ENCODE measurements at places on chromosomes 16 and 17. TPM values are rescaled to one million over a fixed set of nuclear protein-coding genes. Genes with fewer than 3 reads are reported as not detected.

The TERB1 gene
- not detected for total RNA-seq

The KRTAP4-4 gene
- not detected for total RNA-seq

The ZACN gene
- total RNA-seq = not detected

The CDK3 gene
- total RNA-seq = 2.1 TPM

The PMP22 gene
- total RNA-seq = 20.4 TPM

The COPZ2 gene
- total RNA-seq = 2.9 TPM

The TBC1D3H gene
- total RNA-seq = not detected

The ZNF319 gene
- total RNA-seq = 6.0 TPM

The ALOX15 gene
- 0.27 TPM for total RNA-seq

The HIGD1B gene
- 1.5 TPM for total RNA-seq

- peak; percentile 80 for DNase-seq
These were observed 33.3 kb downstream of the STAT5A start for GRCh38 chr17:42321555-42321954.

- DNase-seq = no peak
These were observed 58.8 kb downstream of the CLEC19A start for GRCh38 chr16:19344224-19344801.

DNA sequence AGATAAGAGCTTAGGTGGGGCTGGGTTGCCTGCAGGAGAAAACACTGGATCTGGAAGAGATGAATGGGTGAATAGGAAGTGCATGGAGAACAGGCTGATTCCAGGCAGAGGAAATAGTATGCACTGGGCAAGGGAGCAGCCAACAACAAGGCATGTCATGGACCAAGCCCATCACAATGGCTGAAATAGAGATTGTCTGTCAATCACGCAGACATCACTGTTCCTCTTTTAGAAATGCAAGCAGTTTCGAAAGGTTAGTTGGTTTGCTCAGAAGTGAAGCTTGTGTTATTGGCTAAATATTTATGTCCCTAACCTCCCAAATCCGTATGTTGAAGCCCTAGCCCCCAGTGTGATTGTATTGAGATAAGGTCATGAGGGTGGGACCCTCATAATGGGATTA lies 621.7 kb upstream of the CDH11 start:
- no peak for DNase-seq

DNA sequence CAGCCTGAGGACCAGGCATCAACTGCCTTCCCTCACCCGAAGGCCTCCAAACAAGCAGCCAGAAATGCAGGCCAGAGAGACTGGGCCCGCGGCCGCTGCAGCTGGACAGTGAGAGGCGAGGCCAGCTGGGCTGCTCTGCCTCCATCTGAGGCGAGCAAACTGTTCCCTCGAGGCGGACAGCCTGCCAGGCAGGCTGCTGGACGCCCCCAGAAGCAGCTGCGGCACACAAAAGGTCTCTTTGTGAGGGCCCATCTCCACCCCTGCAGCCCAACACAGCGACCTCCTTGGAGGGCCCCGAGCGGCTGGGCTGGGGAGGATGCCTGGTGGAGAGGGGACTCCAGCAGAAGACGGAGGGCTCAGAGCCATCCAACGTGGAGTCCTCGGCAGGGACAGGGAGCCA lies 4.7 kb downstream of the CORO7 start:
- no peak for DNase-seq

- DNase-seq = no peak
These were observed 310.5 kb upstream of the IRX5 start for GRCh38 chr16:54620197-54620596.

GRCh38 chr16:719815-720446 lies 1.0 kb upstream of the ANTKMT start:
- no peak for DNase-seq

- DNase-seq = no peak
These were observed 179.1 kb upstream of the CACNG5 start for GRCh38 chr17:66655861-66656260.

DNA sequence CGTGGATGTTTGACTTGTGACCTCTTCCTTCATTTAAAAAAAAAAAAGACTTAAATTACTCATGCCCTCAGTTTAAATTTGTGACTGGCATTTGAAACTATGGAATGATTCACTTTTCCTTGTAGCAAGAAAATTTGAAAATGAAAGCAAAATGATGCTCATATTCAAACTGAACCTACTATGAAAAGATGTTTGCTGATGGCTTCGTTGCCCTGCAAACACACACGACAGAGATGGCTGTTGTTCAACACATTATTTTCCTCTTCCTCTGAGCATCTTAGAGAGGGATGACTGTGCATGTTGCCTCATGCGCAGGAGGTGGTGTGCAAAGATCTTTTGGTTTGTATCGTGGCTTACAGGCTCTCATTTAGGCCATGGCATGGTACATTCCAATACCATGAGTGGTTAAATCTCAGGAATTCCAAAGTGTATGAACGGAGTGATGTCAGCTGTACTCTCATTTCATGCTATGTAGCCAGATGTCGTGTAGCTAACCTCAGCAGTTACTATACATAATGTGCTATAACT lies 164.5 kb downstream of the PRKCA start:
- DNase-seq = no peak

GRCh38 chr17:46046957-46047356 lies 47.9 kb downstream of the STH start:
- DNase-seq = no peak

DNA sequence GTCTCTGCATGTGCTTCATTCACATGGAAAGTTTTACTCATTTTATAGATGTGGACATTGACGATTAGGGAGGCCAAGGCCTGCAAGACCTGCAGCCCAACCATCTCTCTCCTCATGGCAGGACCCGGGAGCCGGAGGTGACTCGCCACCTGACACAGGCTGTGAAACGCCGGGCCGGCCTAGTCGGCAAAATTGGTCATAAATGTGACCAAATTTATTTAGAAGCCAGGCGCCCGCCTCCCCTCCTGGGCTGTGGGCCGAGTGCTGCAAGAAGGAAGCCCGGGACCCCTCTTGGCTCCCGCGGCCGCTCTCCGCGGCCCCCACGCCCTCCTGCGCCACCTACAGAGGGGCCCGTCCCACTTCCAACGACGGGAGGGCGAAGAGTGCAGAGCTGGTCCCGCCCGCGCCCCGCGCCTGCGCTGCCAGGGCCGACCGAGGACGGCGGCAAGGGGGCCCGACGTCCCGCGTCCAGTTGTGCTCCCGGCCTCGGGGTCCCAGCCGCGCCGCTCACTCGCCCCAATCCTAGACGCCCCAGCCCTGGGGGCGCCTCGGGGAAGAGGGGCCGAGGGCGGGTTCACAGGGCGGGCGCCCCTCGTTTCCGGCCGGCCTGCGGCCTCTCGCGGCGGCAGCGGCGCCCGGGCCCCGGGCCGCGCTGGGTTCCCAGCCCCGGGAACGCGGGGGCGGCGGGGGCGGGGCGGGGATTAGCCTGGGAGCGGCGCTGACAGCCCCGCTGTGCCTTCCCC lies 47.5 kb downstream of the WNT3 start:
- DNase-seq = peak; percentile 37

DNA sequence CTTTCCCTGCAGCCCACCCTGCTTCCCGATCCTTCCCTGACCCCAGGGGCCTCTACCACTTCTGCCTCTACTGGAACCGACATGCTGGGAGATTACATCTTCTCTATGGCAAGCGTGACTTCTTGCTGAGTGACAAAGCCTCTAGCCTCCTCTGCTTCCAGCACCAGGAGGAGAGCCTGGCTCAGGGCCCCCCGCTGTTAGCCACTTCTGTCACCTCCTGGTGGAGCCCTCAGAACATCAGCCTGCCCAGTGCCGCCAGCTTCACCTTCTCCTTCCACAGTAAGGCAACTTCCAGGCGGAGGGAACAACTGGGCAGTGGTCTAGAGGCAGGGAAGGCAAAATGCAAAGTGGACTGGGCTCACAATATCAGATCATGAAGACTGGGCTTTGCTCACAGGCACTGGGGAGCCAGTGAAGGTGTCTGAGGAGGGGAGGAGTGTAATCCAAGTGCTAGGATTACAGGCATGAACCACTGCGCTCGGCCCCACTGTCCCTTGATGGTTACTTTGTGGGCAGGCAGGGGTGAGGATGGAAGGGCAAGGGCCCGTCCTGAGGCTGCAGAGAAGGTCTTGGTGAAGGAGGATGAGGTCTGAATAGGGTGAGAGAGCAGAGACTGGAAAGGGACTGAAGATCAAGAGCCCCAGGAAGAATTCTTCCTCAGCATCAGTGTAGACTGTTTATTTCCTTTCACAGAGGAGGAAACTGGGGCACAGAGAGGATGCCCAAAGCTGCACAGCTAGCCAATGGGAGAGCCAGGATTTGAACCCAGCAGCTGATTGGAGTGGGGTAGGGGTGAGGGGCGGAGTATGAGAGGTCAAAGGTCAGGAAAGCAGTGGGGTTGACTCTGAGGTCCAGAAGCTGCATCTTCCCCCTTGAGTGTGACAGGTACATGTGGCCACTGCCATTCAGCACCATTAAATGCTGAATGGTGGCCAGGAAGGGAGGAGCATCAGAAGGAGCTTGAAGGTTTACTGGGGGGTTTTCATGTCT lies 16.5 kb upstream of the ADGRG3 start:
- DNase-seq = no peak

- DNase-seq = no peak
These were observed 70.5 kb upstream of the NOG start for GRCh38 chr17:56523042-56523441.

GRCh38 chr16:21646721-21647561 lies 5.5 kb downstream of the IGSF6 start:
- DNase-seq = no peak

- no peak for DNase-seq
These were observed 78.6 kb upstream of the ZFHX3 start for GRCh38 chr16:73126525-73126853.

DNA sequence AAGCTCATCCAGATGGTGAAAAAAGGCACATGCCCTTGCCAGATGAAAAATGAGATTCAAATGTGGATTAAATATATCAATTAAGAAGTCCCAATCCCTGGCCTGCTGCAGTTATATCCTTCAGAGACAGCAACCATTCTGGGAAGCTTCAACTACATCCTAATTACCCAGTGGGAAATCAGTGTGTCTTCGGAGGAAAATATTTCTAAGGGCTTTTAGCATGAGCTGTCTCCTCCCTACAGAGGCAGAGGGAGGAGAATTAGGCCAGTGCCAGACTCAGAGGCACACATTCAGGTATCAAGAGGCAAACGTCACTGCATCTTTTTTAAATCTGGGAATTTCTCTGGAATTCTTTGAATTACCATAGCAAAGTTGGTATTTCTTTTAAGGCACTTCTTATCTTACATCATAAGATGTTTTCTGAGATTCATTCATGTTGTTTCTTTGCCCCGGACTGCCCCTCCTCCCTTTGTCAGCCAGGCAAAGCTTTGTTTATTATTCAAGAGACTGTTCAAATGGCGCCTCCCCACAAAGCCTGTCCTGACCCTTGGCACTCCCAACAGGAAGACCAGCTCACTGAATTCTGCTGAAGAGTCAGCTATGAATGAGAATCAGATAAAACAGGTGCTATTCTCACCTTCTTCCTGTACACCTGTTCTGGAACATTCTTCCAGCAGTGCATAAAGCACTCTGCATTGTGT lies 38.3 kb upstream of the SMPD3 start:
- no peak for DNase-seq

DNA sequence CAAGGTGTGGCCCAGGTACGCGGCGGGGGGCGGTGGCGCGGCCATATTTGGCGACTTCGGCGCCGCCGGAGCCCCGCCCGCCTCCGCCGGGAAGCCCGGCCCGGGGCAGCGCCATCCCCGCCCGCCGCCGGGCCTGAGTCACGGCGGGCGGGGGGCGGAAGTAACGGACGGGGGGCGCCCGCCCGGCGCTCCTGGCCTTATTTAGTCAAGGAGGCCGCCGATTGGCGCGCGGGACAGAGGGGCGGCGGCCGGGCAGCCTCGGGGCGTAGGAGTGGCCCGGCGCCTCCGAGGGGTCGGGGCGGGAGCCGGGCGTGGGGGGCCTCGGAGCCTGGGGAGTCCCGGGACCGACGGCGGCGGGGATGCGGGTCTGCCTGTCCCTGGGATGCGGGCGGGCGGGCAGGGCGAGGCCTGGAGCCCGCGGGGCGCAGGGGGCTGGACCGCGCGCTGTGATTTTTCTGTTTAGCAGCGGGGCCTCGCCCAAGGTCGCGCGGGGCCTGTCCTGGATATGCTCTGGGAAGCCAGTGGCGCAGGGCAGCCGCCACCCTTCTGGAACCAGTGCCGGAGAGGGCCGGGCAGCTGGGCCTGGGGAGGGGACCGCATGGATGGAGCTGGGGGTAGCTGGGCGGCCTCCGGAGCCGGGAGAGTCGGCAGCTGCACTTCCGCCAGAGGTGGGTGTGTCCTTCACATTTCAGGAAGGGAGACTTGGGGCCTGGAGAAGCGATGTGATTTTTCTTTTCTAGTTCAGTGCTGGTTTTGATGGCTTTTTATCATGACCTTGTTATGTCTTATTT lies 2.3 kb upstream of the ACTG1 start:
- DNase-seq = peak; percentile 56

- DNase-seq = no peak
These were observed 44.6 kb upstream of the ZNF469 start for GRCh38 chr16:88338111-88338510.

DNA sequence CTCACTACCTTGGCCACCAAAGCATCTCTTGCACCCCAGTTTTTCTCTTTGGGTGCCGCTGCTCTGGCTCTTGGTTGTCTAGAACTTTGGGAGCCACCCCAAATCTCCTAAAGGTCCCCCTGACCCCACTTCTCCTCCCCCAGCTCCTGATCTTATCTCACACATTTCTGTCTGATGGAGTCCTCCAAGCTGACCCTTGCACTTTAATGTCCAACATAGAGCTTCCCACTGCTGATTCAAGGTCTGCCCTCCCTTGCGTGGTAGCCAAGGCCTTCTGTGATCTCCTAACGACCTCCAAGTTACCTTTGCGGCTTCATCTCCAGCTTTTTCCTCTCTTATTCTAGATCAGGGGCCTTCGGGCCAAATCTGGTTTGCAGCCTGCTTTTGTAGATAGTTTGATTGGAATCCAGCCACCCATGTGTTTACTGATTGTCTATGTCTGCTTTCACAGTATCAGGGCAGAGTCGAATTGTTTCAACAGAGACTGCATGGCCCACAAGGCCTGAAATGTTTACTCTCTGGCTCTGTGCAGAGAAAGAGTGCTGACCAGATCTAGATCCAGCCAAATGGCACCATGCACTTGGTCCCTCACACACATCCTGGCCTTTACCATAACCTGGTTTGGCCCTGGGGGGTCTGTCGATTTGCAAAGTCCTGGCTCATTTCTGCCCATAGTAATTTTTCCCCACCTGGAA lies 168.6 kb downstream of the HAPSTR1 start:
- DNase-seq = no peak

GRCh38 chr17:78781893-78782304 lies at the start of gene CYTH1:
Gene CYTH1 (minus strand): TSS chr17:78782273. CDS start chr17:78782223, 50 bp downstream.
- no peak for DNase-seq

DNA sequence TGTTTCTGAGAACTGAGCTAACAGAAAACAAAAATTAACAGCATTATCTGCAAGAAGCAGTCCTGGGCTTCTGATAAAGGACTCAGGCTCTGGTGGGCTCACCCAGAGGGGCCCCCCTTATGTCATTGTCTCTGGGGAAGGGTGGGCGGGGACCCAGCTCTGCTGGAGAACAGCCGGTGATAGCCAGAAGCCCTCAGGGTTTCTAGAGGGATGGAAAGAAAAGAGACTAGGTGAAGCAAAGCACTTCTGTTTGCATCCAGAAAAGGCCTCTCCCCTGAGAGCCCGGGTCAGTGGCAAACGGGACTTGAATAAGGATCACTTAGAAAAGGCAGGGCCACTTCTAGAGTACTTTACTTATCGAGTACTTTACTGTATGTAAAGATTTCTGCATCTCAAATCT lies 7.0 kb upstream of the CDC42EP4 start:
- DNase-seq = no peak

GRCh38 chr17:68033636-68034451 lies 1.7 kb upstream of the KPNA2 start:
- DNase-seq = no peak

All from cerebellum (tissue), 4 donors.